ENCODE measurements at places on chromosomes 7 and 10.

- peak; percentile 42 for DNase-seq
These were observed 181.7 kb downstream of the ST7 start for GRCh38 chr7:117134889-117135552.

- no peak for DNase-seq
These were observed 8.9 kb downstream of the TMEM248 start for GRCh38 chr7:66929935-66930334.

GRCh38 chr7:92071032-92071431 lies 63.2 kb downstream of the CYP51A1 start:
- DNase-seq = no peak

DNA sequence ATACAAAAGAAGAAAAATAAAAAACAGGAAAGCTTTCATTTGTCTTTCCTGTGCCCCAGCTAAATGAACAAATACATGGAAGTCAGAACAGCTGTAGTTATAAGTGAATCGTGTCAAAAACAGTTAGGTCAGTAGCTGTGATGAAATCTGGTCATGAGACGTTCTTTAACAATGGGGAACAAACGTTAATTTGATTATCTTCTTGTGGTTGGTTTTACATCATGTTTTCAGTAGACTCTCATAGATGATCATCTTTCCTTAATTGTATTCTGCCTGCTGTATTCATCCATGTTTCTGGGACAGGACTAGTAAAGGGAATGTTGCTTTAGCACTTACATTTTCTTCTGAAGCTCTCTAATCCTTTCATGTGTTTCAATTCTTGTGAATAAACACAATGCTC lies 97.0 kb downstream of the PCLO start:
- peak; percentile 16 for DNase-seq

GRCh38 chr10:66837335-66837734 lies 88.5 kb upstream of the LRRTM3 start:
- DNase-seq = peak; percentile 81

- DNase-seq = peak; percentile 93
These were observed 34.5 kb downstream of the CREB3L2 start for GRCh38 chr7:137967143-137968018.
